ENCODE measurements at places on chromosomes 7 and 10. TPM values are rescaled to one million over a fixed set of nuclear protein-coding genes. Genes with fewer than 3 reads are reported as not detected.

RBP3 gene
- not detected for total RNA-seq

GNAI1 gene
- 101 TPM for total RNA-seq

NAT16 gene
- total RNA-seq: not detected

ARHGAP21 gene
- total RNA-seq: 72.2 TPM
